Cerebellar nuclear complex (tissue), 1 donor: ENCODE measurements at places on chromosomes 16 and 17.

- DNase-seq, result no peak
Measured at GRCh38 chr17:55163408-55163807, 101.4 kb upstream of the HLF start.

- DNase-seq, result no peak
Measured at GRCh38 chr16:389352-389751, 7.6 kb upstream of the PGAP6 start.

- DNase-seq, result no peak
Measured at GRCh38 chr16:80063031-80063712, 462.6 kb upstream of the MAF start.

- DNase-seq, result no peak
Measured at GRCh38 chr17:8913091-8913490, 45.6 kb upstream of the PIK3R6 start.

- no peak for DNase-seq
Measured at GRCh38 chr16:80517846-80518245, 22.9 kb upstream of the DYNLRB2 start.

- no peak for DNase-seq
Measured at GRCh38 chr17:14308636-14308964, 7.7 kb downstream of the HS3ST3B1 start.

DNA sequence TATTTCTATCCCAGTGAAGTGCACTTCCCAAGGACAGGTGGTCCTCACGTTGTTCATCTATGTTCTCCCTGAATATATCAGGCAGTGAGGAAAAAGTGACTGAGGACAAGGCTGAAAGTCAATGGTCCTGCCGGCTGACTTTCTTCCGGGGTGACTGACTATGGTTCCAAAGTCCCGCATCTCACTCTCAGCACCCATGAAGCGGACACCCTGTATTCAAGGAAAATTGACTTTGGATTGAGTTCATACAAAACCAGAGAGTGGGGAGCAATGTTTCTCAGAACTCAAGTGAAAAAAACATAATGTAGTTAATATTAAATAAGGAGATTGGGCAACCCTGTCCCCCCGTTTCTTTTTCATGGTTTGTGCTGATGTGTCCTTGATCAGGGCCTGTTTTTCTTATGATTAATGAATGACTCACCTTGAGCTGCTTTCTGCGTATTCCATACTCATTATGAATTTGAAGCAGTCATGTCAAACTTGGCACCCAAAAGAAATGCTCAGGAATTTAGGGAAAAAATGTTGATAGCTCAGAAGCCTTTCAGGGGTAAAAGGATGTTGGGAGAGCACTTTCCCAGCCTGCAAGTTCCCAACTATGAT, 184.0 kb downstream of the CYLD start:
- no peak for DNase-seq

- DNase-seq, result no peak
Measured at GRCh38 chr17:2395258-2396181, 5.3 kb downstream of the MNT start.

GRCh38 chr17:76986365-76986764, 118.2 kb downstream of the MGAT5B start:
- no peak for DNase-seq

- DNase-seq, result no peak
Measured at GRCh38 chr17:69326377-69327059, 415 bp downstream of the ABCA5 start.

- DNase-seq, result no peak
Measured at GRCh38 chr16:10126686-10127085, 55.5 kb downstream of the GRIN2A start.

DNA sequence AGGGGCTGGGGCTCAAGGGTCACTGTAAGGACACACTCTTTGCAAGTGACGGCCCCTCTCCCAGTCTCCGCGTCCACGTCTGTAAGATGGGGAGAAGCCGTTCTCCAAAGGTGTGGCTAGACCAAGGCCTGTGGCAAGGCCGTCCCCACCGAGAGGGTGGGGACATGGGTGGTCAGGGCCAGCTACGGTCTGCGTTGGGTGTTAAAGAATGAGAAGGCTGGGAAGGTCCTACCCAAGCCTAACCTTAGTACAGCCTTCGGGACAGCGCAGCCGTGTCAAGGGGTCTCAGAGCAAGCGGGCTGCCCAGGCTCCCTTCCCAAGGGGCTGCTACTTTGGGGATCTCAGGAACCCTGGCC, 1.9 kb downstream of the C1QTNF8 start:
- no peak for DNase-seq

GRCh38 chr17:35716897-35717465, 14.5 kb upstream of the RASL10B start:
- no peak for DNase-seq

DNA sequence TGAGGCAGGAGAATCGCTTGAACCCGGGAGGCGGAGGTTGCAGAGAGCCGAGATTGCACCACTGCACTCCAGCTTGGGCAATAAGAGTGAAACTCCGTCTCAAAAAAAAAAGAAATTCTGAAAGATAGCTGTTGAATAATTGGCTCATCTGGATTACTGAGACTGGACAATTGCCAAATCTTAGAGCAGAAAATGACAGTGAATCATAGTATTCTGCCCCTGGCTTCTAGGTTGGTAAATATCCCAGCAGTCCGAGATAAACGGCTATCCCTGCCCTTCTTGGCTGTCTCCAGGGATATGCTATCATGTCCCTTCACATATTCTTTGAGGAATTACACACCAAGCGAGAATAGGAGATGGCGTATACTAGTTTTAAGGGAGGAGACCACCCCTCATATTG, 35.5 kb upstream of the METTL16 start:
- DNase-seq, result no peak

- DNase-seq, result no peak
Measured at GRCh38 chr16:49563666-49564065, 190.1 kb downstream of the C16orf78 start.

DNA sequence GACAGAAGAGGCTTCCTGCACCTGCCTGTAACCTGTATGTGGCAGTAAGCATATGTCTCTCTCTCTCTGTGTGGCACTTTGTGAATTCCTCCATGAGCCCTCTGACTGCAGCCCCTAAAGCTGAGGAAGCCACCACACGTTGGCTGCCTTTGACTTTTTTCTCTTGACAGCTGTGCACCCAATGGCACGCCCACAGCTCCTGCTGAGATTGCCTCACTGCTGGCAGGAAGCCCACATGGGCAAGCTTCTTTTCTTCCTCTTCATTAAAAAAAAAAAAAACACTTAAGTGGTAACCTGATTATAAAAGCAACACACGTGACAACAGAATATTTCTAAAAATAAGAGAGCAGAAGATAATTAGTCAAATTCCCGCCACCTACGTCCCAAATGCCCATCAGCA, 34.0 kb upstream of the PIRT start:
- DNase-seq, result no peak

DNA sequence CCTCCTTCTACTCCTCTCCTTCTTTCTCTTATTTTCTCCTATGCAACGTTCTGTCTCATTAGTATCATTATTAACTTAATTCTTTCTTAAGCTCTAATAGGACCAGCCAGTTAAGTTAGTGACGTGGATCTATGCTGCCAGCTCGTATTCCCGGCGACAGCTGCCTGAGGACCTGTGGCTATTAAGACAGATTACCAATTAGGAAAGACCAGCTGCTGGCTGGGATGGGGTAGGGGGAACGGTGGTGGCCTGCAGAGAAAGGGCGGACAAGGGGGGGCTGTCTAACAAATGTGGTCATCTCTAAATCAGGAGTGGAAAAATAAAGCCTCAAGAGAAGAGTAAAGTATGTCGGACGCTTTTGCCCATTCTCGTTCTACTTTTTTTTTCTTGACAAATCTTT, 770 bp upstream of the MYH3 start:
- DNase-seq, result no peak

DNA sequence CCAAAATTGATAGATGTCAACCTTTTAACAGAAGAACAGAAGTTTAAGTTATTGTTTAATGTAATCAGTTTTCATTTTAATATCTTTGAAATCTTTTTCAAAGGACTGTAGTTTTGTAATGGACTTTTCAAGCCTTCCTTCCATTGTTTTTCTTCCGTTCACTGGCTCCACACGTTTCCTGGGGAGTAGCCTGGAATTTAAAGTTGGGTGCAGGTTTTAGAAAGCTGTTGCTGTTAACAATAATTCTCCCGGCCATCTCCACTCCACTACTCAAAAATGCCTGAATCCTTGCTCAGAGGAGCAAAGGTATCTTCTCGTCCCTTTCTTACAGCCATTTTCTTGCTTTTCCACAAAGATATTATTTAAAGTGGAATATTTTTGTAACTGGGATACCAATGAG, 4.7 kb upstream of the COQ7 start:
- no peak for DNase-seq

DNA sequence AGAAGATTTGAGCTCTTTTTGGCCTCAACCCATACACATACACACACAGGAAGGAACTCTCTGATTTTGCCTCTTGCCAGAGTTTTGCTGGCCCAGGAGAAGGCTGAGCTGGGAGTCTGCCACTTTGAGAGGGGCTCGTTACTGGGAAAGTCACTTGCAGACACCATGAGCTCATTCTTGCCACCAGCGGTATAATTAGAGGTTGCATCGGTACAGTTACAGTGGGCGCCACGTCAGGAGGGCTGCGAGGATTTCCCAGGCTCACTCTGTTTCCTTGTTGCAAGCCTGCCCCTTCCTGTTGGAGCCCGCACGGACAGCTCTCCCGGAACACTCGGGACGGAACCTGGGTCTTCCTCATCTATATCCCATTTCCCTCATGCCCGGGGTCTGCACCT, 3.1 kb upstream of the SDK2 start:
- no peak for DNase-seq

DNA sequence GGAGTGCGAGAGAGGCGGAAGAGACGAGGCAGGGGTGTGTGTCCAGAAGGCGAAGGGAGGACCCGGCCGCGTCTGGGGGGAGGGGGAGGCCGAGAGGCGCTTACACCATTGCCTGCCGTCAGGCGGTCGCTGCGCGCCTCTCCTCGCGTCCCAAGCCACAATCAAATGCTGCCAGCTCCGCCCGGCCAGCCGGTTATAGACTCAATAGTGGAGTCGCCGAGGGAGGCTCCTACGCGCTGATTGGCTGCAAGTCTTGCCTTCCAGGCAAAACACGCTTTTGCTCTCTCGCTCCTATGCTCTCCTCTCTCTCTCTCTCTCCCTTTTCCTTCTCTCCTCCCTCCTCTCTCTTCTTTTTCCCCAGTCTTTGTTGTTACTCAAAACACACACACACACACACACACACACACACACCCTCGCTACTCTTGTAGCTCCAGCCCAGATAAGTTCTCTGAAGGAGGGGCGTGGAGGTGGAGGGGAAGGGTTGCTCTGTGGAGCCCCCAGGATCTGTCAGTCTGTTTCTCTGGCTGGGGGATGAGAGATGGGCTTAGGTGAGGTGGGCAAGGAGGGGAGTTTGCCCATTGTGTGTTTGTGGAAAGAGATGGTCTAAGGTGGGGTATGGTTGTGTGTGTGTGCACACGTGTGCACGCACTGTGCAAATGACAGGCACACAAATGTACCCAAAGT, at the start of gene DLX3:
Gene DLX3, minus strand, starts transcription at position 170 of the 684 bp plus-strand sequence. CDS start 226 bp downstream, outside the sequence.
- DNase-seq, result no peak

DNA sequence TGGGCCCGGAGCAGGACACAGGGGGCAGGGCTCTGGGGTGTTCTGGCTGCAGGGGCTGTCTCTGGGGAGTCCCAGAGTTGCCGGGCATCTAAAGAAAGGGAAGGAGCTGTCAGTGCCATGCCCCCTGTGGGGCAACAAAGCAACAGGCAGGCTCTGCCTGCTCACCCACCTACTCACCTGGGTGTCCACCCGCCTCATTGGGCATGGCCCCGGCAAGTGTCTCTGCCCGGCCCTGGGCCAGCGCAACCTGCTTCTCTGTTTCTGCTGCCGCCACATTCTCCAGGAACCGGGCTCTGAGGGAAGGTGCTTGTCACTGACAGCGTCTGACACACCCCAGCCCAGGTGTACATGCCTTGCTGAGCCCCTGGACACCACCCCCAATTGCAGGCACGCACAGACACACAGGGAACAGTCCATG, 7.3 kb downstream of the TMEM208 start:
- DNase-seq, result no peak

- no peak for DNase-seq
Measured at GRCh38 chr17:40517981-40518380, 16.6 kb upstream of the TNS4 start.

GRCh38 chr16:51665436-51665998, 514.4 kb upstream of the SALL1 start:
- no peak for DNase-seq

DNA sequence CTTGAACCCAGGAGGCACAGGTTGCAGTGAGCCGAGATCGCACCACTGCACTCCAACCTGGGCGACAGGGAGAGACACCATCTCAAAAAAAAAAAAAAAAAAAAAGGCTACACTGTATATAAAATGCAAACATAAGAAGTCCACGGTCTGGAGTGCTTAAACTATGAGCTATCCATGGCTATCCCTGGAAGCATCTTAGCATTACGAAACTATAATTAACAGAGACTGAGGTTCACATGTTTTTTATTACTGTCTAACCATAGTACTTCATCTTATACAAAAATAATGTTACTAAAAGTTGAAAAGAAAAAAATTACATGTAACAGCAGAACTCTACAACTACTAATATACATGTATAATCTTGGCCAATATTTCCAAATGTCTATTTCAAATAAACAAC, 32.8 kb downstream of the HELZ start:
- no peak for DNase-seq

GRCh38 chr16:74099530-74099929, 197.1 kb upstream of the PSMD7 start:
- DNase-seq, result no peak

GRCh38 chr17:10738521-10739258, 8.9 kb upstream of the TMEM220 start:
- DNase-seq, result no peak

- no peak for DNase-seq
Measured at GRCh38 chr16:51854401-51854951, 692.5 kb downstream of the TOX3 start.

DNA sequence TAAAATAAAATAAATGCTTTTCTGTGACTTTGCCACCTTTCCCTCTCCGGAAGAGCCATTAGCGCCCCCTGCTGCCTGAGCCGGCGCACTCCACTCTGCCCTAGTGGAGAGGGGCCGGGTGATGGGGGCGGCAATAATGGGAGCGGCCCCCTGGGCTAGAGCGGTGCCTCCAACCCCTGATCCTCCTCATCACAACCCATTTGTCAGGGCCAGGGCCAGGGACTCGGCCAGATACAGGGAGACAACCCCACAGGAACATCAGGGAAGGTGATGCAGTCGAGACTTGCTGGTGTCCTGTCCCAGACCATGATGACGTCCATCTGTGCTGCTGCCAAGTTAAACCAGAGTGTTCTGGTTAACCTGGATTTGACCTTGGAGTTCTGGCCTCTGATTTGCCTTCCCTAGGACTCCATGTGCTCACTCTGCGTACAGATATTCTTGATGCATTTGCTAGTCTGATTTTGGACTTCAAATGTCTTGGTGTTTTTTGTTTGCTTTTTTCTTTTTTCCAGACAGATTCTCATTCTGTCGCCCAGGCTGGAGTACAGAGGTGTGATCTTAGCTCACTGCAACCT, 46.1 kb upstream of the BPTF start:
- no peak for DNase-seq

DNA sequence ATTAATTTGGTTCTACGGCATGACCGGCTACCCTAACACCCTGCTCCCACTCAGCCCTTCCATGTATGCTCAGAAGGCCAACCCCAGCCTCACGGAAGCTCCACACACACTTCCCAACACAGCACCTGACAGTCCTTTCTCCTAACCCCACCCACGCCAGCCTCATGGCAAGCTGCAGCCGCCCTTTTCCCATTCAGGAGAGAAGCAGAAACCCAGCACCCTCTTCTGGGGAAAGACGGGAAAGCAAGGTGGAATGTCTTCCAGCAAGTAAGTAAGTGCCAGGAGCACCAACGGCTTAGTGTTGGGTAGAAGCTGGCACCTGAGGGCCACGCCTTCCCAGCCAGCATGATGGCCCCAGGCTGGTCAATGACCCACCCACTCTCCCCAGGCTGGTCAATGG, 32.1 kb downstream of the ABR start:
- DNase-seq, result no peak
